ENCODE measurements at places on chromosomes 5 and 9.

DNA sequence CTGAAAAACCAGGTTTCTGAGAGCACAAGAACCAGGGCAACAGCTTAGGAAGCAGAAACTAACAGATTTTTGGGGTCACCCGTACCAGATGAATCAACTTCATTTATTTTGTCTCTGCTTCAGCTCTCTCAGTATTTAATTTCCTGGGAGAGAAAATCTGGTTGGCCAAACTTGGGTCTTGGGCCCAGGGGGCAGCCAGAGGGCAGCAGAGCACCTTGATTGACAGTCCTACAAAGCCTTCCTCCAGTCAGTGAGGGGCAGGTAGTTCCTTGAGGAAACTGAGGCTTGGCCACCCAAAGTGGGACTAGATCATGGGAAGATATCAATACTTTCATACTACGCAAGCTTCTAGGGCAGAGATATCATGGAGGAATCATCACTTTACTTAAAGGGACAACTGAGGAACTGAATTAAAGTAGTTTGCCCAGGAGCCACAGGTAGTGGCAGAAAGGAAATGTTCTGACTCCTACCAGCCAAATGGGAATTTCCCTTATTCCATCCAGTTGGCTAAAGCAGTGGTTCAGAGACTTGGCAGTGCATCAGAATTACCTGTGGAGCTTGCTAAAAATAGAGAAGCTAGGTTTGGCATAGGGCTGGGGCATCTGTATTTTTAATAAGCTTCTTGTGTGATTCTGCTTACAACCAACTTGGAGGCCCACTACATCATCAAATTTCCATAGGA, 21.5 kb upstream of the ARHGAP26 start:
- DNase-seq: peak; percentile 25

GRCh38 chr5:118889165-118889564, 99.2 kb downstream of the DTWD2 start:
- no peak for DNase-seq

DNA sequence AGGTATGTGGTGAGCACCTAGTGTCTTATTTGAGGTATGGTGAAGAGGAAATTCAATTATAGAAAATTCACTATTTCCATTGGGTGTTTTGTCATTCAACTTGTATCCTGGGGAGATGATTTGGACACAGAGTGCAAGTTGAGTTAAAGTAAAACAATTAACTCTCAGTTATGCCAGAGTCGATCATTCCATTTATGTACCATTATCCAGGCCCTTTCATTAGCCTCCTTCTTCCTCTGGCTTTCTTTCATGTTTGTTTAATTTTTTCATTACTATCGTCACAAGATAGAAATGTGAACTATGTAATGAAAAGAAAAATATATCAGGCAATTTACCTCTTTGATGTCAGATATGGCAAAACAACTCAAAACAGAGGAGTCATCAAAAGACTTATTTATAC, 1347.2 kb upstream of the NUDT12 start:
- DNase-seq: no peak

GRCh38 chr9:128406848-128407391, 13.7 kb upstream of the CERCAM start:
- no peak for DNase-seq

DNA sequence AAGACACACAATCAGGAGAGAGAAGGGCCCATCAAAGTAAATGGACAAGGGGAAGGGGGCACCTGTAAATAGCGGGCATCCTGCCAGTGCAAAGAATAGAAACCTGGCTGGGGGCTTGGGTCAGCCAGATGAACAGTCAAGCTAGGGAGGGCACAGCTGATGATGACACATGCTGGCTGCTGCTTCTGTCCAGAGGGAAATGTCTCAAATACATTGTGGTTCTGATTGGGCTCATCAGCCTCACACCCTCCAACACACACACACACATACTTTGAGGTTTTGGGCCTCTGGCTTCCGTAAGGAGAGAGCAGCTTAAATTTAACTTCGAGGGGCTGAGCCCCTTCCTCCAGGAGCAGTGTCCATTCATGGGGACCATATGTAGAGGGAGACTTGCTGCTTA, 27.6 kb upstream of the SPATA31E1 start:
- no peak for DNase-seq

GRCh38 chr5:132505641-132506040, 15.1 kb upstream of the IRF1 start:
- no peak for DNase-seq

DNA sequence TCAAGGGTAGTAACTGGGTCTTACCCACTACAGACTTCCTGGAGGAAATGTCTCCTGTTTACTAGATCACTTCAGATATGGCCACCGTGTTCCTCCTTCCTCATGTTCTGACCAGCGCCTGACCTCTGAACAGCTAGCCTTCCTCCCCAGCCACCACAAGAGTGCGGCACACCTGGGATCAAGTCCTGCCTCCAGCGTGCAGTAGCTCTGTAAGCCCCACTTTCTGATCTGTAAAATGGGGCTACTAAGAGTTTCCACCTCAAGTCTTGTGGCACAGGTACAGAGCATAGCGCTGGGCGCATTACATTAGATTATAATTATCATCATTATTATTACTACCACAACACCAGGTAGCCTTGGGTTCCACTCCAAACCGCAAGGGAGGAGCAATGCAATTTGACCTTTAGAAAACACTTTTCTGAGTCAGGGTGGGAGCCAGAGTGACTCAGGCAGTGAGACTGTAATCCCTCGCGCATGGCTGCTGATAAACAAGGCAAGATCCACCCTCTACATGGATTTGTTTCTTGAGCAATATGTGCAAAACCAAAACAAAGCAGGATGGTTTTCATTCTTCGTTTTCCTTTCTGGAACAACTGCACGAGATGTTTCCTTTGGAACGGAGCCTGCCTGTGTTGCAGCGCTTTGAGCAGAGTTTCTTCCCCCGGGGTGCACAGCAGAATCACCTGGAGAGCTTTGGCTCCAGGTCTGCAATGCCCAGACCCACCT, 65.0 kb upstream of the ANGPTL2 start:
- DNase-seq: no peak

GRCh38 chr5:103744159-103744558, 181.6 kb upstream of the NUDT12 start:
- no peak for DNase-seq

DNA sequence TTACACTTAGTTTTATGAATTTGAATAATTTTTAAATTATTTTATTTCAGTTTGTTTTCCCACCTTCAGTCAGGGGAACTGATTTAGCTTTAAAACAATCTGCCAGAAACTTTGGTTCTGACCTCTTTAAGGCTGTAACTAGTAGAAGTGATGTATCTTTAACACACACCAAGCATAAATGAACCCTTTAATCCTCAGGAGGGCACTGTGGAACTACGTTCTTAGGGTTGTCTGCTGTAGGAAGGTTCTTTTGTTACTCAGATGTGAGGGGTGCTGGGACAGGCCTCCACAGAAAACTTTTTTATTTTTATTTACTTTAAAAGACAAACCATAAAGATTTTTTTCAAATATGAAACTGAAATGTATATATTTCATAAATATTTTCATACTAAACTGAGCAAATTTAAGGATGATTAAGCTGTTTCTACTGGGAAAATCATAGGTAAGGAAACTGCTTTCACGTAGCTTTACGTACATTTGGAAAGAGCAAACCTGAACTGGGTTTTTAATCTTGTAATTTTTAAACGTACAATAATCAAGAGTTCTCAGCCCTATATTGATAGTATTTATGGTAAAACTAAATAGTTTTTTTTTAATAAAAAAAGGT, 5.3 kb downstream of the KLF4 start:
- DNase-seq: no peak

- no peak for DNase-seq
These were observed 34.2 kb upstream of the TIFAB start for GRCh38 chr5:135486131-135487036.

GRCh38 chr5:68709239-68709638, 384.6 kb upstream of the SLC30A5 start:
- DNase-seq: no peak

- no peak for DNase-seq
These were observed 83.8 kb upstream of the FAM169A start for GRCh38 chr5:74949976-74950375.

DNA sequence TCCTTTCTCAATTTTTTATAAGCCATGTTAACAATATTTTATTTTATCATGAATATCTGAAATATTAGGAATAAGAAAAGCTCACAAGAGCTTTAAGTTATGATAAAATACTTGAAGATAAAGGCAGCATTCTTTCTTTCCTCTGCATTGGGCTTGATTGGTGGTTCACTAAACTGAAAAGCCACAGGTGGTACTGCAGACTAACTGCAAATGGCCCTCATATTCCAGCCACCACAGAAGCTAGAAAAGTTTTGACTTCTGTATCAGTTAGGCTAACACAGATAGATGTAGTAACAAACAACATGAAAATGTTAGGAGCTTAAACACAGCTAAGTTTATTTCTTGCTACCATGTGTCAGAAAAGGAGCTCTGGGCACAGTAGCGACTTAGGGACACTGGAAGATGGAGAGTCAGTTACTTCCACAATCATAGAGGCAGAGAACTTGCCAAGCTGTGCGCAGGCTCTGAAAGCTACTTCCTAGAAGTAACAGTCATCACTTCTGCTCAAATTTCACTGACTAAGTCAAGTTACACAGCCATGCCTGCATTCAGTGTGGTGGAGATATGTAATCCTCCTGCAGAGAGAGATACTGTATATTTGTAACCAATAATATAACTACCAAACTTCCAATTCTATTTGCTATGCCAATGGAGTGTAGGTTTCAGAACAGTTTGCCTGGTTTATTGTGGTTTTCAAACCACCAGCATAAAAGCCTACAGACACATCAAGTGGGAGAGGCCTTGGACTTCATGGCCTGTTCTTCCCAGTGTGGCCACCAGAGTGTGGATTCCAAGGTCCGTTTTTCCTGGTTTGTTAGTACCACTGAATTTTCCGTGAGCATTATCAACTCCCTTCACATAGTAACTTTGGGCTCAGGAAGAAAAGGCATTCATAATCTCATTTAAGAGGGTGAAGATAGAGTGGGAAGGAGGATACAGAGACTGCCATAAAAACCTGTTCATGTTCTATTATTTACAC, 268.3 kb downstream of the PJA2 start:
- DNase-seq: no peak

GRCh38 chr9:134225186-134225585, 60.8 kb upstream of the RNU6ATAC start:
- DNase-seq: no peak

DNA sequence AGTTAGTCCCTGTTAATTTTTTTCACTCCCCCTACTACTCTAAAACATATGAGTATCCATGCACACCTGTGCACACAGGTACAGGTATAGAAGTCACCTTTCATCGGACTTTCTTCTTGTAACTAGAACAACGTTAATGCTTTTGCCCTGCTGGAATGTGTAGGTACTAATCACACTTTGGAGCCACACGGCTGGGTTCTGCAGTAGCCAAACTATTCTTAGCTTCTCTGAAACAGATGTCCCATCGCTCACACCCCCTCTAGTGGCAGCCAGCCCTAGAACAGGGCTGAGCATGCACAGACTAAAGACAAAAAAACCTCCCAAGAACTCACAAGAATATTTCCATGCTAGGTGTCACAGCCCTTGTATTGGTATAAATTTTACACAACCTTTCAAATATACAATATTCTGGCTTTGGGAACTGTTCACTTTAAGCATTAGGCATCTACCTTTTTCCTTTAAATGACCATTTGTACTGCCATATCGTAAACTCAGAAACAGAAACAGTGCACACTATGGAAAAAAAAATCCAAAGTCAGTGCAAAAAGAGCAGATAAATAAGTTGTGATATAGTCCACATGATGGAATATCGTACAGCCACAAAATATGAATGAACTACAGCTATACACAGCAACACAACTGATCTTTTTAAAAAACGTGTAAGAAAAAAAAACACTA, 64.0 kb downstream of the RETREG1 start:
- DNase-seq: peak; percentile 4

GRCh38 chr9:127580366-127580765, 31.7 kb upstream of the STXBP1 start:
- DNase-seq: no peak

DNA sequence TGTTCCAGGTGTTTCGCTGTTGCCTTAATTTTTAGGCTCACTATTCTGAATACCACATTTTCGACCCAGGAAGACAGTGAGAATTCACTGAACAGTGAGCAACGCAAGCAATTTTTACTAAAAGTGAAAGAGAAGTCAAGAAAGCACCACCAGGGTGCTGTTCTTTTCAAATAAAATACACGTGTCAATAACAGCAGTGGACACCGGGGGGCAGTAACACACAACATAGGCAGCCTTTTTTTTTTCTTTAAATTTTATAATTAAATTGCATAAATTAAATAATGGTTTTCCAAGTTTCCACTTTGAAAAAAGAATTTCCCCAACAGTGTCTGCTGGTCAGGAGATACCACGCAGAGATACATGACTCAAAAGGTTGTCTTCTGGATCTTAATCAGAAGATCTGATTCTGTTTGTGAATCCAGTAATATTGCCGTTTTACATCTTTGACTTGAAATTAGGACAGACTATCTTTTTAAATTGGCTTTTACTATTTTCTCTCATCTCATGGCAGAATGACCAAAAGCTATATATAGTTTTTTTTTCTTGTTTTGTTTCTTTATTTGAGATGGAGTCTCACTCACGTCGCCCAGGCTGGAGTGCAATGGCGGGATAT, 47.1 kb upstream of the SH3GL2 start:
- no peak for DNase-seq

DNA sequence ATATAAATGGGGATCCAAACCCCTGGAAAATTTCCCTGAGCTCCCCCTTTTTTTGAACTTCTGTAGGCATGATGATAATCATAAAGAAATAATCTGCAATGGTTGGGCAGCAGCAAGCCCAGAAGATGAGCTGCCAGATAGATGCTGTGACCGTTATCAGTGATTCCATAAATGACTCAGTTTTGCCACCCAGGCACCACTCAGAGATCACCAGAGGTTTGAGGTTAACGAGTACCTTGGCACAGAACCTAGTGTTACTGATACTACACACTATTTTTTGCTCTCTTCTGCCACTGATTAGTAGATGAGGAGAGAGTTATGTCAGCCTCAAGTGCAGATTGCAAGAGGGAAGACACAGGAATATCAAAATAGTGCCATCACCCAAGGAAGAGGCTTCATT, 199.3 kb upstream of the PTGER4 start:
- peak; percentile 24 for DNase-seq

DNA sequence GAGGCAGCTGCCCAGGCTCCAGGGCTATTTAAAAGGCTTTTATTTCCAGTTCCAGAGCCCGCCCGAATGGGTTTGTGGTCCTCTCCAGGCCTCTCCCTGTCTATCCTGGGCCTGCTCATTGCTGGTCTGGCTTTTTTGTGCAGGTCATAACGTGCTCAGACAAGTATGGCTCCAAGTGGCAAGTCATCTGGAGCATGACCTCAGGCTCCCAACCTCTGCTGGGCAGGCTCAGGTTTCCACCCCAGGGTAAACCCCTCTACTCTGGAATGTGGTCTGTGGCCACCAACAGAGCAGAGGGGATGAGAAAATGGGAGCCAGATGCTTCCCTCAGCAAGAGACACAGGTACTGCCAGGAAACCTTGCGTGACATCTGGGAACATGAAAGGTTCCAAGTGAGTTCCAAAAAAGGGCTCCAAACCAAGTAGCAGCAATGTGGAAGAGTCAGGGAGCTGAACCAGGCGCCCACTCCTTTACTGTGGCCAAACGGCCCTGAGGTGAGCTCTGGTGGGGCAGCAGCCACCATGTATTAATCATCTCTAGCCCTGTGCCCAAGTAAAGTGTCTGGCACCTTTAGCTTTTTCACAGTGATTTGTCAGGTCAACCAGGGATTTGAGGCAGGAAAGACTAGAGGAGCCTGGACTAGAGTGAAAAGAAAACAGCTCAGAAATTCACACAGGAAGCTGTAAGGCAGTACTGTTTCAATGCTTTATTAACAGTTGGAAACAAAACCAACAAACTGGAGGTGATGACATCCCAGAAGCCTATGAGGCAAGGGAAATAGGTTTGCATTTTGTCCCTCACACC, 25.7 kb downstream of the PCDHGC5 start:
- DNase-seq: no peak

All from stimulated activated CD8-positive, alpha-beta memory T cell treated with anti-CD3 and anti-CD28 coated beads, Interleukin-12 subunit alpha, Interleukin-12 subunit beta, amount 100 ng/mL, for 4 hours (primary cell).